ENCODE measurements at places on chromosomes 5 and 9.

DNA sequence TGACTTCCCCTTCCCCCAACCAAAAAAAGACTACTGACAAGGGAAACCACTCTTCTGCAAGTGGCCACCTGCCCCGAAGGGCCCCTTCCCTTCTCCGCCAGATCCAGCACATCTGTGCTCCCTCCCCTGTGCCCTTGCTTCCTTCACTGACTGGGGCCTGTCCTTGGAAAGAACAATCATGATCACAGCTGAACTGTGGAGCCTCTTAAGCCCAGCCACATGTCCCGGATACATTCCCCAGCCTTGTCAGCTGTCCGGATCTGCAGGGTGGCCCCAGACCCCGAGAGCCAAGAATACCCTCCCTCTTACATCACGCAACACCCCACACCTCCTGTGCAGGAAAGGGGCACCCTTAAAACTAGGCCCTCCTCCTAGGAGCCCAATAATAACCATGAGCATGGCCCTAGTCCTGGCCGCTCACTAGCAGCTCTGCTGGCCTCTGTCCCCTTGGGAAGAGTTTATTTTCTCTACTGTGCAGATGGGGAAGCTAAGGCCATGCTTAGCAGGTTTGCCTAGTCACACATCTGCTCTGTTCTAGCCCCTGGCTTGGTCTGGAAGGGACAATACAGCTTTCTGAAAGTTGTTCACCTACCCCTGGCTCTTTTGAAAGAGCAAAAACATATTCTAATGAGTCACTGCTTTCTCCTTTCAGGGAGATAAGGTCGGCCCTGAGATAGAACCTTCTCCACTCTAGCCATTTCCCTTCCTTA lies 3.8 kb downstream of the SPRY4 start:
- no peak for DNase-seq

- DNase-seq: no peak
Observed at GRCh38 chr5:105922080-105922479, 1748.7 kb downstream of the EFNA5 start.

DNA sequence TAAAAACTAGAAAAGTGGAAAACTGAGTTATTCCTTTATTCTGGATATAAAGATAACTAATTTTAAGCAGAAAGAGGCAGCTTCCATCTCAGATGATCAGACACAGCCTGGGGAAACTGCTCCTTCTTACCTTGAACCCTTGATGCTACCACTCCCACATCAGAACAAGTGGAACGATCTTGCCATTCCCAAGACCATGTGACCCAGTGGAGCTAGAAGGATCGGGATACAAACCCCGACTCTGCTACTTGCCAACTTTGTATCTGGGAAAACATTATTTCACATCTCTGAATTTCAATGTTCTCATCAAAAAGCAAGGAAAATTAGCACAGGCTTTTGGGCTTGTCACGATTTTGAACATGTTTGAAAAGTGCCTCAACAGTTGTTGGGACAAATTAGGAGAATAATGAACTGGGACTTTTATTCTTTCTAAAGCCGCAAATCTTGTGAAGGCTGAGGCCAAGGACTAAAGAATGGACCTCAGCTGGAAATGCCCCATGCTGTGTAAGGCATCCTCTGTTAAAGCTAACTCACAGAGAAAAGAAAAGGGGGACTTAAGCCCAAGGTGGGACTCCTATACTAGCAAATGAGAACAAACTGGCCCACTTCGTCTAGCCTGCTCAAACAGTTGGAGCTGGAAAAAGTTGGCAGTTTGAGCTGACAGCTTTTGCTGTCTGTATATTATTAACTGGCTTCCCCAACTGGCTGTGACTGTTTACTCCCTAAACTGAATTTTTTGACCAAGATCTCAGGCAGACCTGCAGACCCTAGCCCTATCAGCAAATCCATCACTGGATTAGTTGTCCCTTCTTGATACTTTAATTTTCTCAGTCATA lies 552.3 kb downstream of the EFNA5 start:
- no peak for DNase-seq

- DNase-seq: no peak
Observed at GRCh38 chr9:109496841-109497225, 1.3 kb downstream of the PTPN3 start.

DNA sequence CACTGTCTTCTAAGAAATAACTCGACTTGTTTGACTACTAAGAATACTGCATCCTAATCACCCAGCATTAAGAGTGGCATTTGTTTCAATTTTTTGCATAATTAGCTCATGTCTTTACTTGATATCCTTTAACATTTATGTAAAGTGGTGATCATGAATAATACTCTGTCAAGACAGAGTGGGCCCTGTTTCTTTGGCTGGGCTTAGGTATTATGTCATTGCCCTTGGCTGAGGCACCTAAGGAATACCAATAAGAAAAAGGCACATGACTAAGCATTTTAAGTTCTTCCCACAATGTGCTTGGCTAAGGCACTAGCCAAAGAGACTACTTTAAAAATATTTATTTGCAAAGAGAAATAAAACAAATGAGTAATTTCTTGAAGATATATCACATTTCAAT lies 308.1 kb downstream of the CTNND2 start:
- no peak for DNase-seq

DNA sequence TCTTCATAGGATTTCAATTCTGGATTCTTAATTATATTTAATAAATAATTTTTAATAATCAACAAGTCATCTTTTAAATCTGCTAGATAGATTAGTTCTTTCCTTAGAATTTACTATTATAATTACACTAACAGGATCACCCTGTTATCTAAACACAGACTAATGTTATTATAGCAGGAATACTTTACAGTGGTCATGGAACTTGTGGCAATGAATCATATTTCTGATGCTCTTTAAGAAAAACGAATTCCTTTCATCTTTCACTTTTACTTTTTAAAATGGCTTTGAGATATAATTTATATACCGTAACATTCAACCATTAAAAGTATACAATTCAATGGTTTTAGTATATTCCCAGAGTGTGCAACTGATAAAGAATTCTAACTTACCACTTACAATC lies 29.7 kb upstream of the CDK5RAP2 start:
- DNase-seq: no peak

DNA sequence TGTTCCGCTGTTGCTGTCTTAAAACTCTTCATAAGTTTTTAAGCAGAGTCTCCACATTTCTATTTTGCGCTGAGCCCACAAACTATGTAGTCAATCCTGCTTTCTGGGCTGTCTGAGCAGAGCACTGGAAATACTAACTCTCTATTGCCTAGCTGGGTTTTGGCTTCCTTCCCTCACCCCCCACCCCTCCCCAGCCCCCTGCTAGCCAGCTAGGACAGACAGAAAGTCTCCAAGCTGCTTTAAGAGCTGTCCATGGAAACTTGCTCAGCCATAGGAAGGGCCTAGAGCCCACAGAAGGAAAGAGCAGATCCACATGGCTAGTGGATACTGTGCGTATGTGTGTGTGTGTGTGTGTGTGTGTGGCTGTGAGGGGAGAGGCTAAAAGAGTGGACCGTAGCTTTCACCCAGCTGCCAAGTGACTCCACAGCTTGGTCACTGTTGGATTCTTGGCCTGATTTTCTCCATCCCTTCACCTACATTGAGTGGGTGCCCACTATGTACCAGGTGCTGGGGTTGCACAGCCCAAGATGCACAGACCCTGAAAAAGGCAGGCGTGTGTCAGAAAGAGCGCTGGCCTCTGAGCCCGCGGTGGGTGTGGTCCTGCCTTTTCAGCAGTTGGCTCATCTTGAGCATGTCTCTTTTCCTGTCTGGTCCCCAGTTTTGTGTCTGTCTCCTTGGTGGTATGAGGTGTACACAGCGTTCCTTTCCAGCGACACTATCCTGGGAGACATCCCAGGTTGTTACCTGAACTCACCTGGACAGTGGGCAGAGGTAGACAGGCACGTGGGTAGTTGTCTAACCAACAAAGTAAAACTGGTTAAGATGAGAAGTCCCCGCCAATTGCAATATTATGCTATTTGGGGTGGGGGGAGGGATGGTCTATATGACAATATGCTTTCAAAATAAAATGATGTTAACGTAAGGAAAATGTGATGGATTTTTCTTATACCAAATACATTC lies 5.4 kb upstream of the NKX2-5 start:
- no peak for DNase-seq

GRCh38 chr9:14937216-14937615 lies 27.0 kb upstream of the FREM1 start:
- no peak for DNase-seq

- no peak for DNase-seq
Observed at GRCh38 chr9:116471093-116471906, 215.8 kb upstream of the TRIM32 start.

- no peak for DNase-seq
Observed at GRCh38 chr5:9149988-9150387, 395.9 kb downstream of the SEMA5A start.

DNA sequence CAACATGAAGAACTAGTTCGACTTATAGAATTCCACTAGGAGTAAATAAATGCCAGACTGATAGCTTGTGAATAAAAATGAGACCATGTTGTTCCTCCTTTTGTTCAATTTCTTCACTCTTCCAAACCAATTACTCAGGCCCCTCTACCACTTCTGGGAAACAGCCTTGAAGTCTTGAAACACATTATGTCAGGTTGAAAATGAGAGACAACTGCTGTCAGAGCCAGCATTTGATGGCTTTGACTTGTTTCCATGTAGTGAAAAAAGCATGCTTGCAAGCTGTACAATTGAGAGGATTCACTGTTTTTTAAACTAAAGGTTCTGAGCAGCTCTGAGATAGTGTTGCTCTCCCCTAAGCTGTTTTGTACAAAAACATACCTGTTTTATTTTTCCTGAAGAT lies 337.1 kb upstream of the SGCD start:
- no peak for DNase-seq
